Stimulated activated naive B cell treated with anti-CD40 and anti-IgM and Interleukin-4, amounts not matched to agents 10 μg/mL and 1 μg/mL and 100 μg/mL, for 72 hours (primary cell): ENCODE measurements at places on chromosomes 5 and 9.

- no peak for DNase-seq
Measured at GRCh38 chr9:311841-312240, 97.2 kb downstream of the DOCK8 start.

- DNase-seq, result no peak
Measured at GRCh38 chr5:93850311-93850710, 108.9 kb upstream of the POU5F2 start.

- DNase-seq, result peak; percentile 16
Measured at GRCh38 chr9:8156346-8156745, 356.8 kb upstream of the DMAC1 start.

- DNase-seq, result no peak
Measured at GRCh38 chr5:132663771-132664695, 6.1 kb downstream of the IL13 start.

GRCh38 chr9:19232823-19233194 lies 2.3 kb downstream of the DENND4C start:
- DNase-seq, result no peak

DNA sequence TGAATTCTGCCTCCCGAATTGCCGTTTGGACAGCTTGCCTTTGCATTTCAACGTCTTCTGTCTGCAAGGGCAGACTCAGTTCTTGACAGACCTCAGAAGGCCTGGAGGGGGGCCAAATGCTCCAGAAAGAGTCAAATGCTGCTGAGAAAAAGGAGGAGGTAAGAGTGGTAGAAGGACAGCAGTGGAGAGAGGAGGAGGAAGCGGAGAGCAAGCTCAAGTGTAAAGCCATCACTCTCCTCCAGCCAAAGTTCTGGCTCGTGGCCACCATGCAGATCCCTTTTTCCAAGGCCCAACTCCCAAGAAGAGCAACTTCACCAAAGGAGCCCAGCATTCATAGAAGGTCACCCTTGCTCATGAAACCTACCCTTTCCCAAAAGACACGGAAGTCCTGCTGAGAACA lies 36.9 kb upstream of the SMIM23 start:
- DNase-seq, result no peak

DNA sequence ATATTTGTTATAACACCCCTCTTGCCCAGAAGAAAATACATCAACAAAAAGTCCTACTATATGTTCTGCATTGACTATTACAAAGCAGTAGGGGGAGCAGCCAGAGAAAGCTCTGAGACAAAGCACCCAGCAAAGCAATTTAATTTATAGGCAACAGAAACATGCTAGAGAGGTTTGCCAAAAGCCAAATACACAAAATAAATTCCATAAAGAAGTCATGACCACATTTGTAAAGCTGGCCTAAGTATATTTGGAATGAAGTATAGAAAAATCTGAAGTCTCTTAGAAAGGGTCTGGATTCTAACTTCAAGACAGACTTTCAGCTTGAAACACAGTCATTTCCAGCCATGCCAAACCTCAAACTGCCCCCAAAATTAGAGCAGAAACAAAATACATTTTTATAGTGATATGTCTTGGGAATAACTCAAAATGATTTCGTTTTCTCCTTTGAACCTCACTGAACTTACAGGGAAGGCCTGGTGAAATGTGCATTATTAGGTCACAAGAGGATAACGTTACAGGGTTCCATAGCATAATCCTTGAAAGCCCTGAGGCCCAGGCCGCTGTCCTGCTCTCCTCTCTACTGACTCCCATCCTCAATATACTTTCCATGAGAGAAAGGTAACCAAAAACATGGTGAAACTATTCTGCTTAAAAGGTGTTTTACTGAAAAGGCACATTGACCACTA lies 451.8 kb downstream of the RAB3C start:
- no peak for DNase-seq

GRCh38 chr9:123548741-123549545 lies 192.9 kb downstream of the CRB2 start:
- no peak for DNase-seq

- DNase-seq, result no peak
Measured at GRCh38 chr9:108094676-108094993, 605.1 kb upstream of the KLF4 start.

DNA sequence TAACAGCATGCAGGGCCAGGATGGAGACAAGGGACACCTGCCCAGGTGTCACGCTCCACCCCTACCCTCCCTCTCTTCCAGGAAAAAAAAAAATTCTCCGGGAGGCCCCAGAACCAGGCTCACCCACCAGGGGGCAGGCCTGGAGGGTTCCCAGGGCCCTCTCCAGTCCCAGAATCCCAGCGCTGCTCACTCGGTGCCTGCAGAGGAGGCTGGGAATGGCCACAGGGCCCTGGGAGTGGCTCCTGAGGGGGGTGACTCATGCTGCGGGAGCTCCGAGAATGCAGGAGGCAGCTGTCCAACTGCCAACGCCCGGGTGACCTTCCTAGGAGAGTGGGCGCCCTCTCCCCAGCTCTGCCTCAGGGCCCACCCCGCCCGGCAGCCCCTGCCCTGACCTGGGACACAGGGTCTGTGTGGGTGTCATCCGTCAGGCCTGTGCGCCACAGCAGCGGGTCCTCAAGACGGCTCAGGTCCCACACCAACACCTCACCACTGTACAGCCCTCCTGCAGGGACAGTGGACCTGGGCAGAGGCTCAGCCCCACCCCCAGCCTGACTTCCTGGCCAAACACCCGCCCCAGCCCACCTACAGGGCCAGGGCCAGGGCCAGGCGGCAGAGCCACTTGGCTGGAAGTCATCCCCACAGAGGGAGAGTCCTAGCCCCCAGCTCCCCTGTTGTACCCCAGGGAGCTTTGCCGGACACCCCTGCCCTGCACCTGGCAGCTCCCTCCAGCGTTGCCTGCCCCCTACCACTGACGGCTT lies 21.2 kb downstream of the DYNC2I2 start:
- DNase-seq, result no peak

DNA sequence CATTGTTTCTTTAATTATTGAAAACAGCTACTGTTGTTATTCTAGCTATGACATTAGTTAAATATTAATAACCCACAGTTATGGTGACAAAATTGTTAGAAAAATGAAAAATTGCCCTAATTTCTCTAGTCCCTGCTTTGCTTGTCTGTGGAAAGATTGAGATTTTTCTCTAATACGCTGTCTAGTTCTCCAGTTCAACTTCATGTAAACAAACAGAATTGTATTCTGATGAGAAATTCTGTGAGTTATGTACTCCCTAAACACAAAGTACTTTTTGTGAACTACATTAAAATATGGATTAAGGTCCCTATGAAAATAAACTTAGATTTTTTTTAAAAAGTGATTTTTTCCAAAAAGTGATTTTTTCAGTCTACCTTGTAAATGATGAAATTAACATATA lies 8.7 kb downstream of the SLF1 start:
- DNase-seq, result no peak

GRCh38 chr5:67475489-67475888 lies 278.9 kb upstream of the CD180 start:
- DNase-seq, result no peak

DNA sequence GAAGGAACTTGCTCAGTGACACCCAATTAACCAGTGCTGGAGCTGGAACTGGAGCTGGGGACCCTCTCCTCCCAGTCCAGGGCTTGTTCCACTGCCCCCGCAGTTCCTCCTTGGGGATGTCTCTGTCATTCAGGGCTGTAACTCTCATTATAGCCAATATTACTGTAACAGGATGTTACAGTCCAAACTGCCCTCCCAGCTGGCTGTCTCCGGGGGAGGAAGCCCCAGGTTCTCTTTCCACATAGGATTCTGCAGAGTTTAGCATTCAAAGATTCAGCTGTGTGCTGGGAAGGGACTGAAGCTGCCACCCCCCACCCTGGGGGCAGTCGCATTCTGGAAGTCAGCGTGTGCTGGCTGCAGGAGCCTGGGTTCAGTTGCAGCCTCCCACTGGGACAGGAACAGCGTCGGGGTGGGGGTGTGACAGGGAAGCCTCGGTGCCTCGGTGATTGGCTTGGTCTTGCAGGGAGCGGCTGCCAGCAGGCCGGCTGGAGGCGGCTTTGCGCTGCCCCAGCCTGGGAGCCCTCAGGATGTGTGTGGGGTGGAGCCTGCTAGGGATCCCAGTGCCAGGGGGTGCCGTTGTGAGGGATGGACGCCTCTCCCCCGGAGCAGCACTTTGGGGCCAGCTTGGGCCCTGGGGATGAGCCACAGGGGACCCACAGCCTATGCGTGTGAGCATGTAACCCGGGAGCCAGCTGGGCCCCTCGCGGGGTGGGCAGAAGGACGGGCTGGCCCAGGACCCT lies 101.1 kb downstream of the RGS3 start:
- no peak for DNase-seq

DNA sequence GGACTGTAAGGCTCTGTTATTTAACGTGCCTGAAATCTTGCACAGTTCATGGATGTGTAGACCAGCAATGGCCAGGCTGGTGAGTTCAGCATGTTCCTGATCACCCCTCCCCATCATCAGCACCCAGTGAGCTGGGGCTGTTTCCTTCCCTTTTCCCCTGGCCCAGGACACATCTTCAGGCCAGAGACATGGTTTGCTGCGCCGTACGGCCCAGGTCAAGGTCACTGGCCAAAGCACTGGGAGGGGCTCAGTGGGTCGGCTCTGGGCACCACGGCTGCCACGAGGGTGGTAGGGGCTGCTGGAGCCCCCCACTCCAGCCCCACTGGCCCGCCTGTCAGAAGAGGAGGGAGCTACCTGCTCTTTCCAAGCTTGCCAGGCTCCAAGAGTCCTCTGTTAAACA lies 55.9 kb downstream of the SEMA4D start:
- DNase-seq, result no peak

- no peak for DNase-seq
Measured at GRCh38 chr5:134594336-134594735, 38.3 kb downstream of the SAR1B start.

DNA sequence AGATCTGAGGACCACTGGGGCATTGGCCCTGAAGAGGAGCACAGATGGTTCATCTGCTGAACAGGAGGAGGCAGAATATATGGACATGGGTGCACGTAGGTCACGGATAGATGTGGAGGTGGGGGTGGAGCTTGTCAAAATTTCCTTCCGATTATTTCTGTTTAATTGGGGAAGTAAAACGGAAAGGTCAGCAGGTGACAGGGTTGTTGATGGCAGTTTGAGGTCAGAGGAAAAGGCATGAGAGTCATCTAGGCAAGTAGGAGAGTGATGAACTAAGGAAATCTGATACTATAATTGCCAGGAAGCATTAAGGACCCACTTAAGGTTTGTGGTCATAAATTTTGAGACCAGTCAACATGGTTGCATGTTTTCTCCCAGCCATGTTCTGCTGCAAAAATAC lies 8.4 kb upstream of the FAM81B start:
- DNase-seq, result no peak

DNA sequence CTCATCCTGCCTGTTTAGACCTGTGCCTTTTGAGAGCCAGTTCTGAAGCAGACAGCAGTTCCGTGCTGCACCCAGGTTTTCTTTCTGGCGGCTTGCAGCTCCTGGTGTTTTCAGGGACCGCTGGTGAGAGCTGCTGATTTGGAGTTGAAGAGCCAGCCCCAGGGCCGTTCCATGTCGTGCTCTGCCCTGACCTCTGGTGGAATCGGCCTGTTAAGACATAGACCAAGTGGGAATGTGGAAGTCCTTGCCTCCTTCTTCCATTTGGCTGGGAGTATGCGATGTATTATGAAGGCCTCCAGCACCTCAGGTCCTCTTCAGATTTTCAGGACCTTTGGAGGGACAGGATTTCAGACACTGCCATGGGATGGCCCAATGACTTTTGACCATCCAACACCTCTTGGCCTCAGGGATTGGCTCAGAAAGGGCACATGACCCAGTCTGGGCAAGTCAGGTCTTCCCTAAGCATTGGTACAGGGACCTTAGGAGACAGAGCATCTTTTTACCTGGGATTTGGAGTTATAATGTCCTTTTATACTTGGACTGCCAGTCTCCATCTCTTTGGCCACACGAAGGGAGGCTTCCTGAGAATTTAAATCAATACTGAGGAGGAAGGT lies 136.1 kb upstream of the CLINT1 start:
- DNase-seq, result peak; percentile 27

DNA sequence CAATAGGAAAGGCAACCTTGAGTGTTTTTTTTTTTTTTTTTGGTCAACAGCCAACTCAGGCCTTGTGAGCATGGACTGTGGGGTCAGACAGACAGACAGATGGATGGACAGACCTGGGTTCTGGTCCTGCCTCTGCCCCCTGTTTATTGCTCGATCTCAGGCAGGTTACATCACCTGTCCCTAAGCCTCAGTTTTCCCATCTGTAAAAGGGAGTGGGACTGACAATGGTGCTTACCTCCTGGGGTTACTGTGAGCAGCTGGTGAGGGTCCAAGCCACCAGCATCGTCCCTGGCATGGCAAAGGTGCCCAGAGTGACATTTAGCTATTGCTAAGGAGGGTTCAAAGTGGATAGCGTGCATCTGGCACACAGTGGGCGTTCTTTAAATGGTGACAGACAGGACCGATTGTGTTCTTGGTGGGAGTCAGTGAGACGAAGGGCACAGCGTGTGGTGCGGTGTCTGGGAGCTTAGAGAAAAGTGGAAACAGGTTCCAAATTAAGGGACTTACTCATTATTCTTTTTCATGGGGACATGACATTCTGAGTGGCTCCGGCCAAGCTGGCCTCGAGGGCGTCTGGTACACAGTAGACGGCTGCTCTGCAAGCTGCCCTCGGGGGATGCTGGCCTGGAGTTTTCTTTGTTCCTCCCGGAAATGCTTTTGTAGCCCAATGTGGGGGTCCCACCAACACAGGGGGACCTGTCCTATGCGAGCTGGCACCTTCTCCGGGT lies 72.1 kb downstream of the COL27A1 start:
- no peak for DNase-seq

DNA sequence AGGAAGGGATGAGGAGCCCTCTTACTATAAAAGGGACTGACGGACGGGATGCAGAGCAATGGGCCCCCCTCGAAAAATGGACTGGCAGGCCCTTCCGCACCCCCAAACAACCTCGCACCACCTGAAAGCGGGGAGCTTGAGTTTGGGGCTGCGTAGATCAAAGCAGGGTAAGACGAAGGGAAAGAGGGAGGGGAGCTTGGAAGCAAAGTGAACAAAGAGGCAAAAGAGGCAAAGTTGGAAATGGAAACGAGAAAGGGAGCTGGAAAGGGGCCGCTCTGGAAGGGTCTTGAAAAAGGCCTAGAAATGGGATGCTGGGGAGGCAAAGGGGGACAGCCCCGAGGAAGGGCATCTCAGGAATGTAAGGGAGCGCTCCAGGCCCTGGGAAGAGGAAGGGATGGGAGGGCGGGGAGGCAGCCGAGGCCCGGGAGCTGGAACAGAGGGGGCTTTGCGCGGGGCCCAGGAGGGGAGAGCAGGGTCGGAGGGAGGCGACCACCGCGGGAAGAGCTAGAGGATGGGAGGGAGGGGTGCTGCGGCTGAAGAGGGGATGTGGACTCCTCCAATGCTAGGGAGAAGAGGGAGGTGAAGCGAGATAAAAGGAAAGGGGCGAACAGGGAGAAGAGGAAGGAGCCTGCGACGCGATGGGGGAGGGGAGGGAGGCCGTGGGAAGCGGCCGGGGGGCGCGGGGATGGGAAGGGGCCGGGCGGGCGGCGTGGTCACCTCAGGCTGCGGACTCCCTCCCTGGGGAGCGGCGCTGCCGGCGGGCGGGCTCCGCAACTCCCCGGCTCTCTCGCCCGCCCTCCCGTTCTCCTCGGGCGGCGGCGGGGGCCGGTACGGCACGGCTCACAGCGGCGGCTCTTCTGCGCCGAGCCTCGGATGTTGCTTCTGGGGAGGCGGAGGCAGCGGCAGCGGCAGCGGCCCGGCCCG lies 577 bp downstream of the RNF145 start:
- peak; percentile 4 for DNase-seq
